Stimulated activated CD4-positive, alpha-beta T cell treated with anti-CD3 and anti-CD28 coated beads, Interleukin-1b, Interleukin-23, amount 100 ng/mL, for 1 hour (primary cell): ENCODE measurements at places on chromosomes 12 and 14.

- no peak for DNase-seq
Measured at GRCh38 chr14:28468191-28469151, 298.1 kb upstream of the FOXG1 start.

DNA sequence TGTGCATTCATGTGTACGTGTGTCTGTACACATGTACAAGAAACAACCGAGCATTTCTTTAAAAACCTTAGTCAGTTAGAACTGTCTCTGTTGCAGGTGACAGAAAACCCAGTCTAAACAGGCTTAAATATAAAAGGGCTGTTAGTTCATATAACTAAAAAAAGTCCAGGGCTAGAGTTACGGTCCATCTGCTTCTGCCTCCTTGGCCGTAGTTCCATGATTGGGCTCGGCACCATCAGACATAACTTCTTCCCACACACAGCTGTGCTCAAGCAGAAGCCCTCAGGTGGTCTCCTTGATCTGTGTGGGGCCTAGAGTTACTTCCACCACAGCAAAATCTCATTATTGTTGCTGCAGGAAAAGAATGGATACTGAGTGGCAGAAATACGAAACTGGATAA, 34.6 kb downstream of the CKB start:
- DNase-seq = no peak

GRCh38 chr12:76568130-76568529, 8.6 kb upstream of the OSBPL8 start:
- DNase-seq = no peak

GRCh38 chr12:91094032-91094662, 17.1 kb downstream of the LUM start:
- no peak for DNase-seq

DNA sequence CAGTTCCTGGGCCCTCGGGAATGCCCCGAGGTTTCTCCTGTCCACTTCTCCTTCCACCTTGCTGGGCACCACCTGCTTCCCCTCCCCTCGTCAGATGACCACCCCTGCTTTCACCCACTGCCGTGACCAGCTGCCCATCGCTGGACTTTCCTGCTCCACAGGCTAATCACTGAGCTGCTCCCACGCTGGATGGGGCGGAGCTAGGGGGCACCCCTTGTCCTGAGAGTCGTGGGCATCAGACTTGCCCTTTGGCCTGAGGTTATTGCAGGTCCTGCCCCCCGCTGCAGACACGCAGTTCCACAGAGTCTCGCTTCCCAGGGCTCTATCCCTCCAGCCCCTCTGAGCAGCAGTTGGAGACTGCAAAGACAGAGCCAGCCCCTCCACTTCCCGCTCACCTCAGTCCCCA, 427 bp downstream of the SLC6A12 start:
- DNase-seq = no peak

GRCh38 chr14:90319634-90320541, 11.9 kb downstream of the NRDE2 start:
- no peak for DNase-seq

DNA sequence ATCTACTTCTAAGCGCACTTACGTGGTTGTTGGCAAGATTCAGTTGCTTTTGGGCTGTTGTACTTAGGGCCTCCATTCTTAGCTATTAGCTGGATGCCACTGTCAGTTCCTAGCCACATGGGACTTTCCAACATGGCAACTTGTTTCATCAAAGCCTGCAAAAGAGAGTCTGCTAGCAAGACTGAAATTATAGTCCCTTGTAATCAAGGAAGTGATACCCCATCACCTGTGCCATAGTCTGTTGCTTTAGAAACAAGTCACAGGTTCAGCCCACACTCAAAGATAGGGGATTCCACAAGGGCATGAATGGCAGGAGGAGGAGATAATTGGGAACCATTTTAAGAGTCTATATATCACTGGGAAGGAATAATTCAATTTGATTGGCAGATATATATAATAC, 27.1 kb upstream of the SLC17A8 start:
- no peak for DNase-seq

GRCh38 chr12:24840046-24840800, 108.7 kb downstream of the BCAT1 start:
- DNase-seq = no peak
